ENCODE measurements at places on chromosomes 12 and 14.

- DNase-seq = no peak
Measured at GRCh38 chr12:5914387-5915149, 30.5 kb downstream of the ANO2 start.

DNA sequence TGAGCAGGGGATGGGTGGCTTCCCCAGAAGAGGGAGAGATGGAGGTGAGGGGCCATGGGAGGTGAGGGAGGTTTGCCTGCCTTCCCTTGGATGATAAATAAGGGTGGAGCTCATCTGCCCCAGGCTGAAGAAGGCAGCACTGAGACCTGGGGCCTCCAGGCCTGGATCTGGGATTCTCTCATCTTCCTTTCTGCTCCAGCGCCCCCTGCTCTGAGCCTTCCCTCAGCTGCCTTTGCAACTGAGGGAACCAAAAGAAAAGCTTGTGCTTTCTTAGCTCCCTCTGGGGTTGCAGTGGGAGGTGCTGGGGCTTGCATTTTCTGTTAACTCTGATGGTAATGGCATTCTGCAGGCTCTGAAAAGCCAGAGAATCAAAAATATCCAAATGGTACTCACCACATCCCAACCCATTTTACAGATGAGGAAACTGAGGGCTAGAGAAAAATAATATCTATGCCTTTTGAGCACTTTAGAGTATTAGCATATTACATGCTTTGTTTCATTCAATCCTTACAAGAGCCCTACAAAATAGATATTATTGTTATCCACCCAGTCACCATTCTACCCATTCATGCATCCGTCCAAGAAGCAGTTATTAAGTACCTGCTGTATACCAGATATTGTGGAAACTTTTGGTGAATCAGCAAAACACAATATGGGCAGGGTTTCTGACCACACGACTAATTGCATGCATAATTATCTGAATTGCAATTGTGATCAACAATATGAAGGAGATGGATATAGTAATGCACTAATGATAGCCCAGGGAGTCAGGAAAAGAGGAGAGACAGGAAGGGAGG lies 102.2 kb downstream of the WSCD2 start:
- DNase-seq = no peak

- no peak for DNase-seq
Measured at GRCh38 chr14:34662561-34663088, 32.7 kb upstream of the SNX6 start.

DNA sequence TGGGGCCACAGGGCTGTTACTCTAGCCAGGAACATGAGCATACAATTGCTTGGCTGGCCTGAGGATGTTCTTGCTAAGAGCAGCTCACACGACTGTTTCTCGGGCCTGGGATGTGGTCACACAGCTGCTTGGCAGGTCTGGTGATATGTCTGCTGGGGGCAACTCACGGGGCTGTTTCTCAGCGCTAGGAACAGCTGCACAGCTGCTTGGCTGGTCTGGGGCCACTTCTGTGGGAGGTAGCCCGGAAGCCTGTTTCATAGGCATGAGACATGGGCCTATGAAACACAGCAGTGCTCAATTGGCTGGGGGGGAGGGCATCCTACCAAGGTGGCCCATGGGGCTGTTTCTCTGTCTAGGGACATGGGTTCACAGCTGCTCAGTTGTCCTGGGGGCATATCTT lies 73.4 kb upstream of the DDHD1 start:
- peak; percentile 65 for DNase-seq

DNA sequence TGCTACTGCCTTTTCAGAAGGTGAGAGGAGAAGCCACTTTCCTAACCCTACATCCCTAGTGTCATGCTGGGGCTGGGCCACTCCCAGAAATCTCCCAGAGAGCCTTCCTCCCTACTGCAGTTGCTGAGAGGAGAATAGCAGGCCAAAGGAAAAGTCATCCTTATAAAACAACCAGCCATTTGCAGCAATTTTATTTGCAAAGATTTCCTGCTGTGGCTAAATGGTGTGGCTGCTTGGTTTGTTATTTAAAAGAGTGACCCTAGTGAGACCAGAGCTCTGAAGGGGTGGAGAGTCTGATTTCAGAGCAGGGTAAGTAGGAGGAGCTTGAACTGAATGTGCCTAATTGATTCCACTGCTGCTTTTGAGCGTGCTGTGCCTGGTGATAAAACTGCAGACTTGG lies 232.0 kb downstream of the GRIN2B start:
- DNase-seq = no peak

DNA sequence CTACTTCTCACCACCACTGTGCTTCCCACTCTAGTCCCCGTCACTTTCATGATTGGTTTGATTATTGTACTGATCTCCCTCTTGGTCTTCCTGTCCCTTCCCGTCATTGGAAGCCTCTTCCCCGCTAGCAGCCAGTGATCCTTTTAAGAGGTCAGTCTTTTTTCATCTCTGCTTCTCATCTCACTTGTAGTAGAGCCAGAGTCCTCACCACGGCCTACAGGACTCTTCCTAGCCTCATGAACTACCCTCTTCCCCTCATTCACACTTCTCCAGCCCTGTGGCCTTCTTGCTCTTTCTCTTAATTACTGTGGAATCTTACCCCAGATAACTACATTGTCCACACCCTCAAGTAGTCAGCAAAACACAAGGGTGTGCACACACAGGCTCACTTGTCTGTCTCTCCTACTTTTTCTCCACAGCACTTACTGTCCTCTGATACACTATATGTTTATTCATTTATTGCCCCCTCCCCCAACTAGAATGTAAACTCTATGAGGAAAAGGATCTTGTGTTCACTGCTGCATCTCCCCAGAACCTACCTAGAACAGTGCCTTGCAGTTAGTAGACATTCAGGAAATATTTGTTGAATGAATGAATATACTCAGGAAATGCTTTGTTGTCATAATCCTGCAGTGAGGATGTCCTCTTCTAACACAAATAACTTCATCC lies 66.3 kb downstream of the CKB start:
- no peak for DNase-seq

- no peak for DNase-seq
Measured at GRCh38 chr12:21483531-21483930, 17.9 kb downstream of the RECQL start.

DNA sequence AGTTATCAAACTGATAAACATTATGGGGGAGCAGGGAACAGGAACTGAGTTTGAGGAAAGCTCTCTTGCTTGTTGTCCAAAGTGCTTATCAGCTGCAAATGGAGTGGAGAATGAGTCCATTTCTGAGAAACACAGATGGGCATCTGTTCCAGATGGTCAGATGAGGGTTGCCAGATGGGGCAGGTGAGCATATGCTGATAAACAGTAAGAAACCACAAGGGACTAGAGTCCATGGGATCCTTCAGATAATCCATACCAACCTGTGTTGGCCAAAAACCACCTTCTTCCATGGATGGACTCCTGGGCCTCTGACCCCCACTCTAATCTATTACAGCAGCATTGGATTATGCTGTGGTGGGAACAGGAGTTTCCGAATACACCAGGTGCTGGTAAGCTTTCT lies 38.3 kb downstream of the GNS start:
- no peak for DNase-seq

DNA sequence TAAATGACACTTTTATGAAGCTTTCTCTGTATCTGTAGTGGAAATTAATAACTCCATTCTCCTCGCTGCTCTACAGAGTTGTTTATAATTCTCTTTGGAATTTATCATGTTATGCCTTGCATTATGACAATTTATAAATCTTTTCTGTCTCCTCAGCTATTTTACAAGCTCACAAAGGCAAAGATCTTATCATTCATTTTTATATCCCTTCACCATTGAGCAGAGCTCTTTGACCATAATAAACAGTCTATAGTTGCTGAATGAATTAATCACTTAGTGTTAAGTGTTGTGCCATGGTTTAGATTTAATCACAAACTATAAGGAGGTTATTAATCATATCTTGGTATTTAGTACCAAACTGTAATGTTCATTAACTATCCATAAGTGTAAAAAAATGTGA lies 126.4 kb downstream of the NAV3 start:
- no peak for DNase-seq

DNA sequence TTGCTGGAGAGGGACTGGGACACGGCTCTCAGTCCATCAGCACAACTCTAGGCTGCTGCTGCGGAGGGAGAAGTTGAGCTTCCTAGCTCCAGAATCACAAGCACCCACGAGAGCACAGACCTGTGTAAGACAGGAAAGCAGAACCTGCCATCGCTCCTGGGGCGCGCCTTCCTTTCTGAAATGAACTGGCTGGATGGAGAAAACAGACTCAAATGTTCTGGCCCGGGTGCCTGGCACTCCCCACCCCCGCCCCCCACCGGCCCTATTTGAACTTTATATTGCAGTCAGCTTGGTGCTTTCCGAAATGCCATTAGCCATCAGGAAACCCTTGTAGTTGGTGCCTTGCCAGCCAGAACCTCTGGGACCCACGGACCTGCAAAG lies 23.8 kb downstream of the MVK start:
- DNase-seq = no peak

DNA sequence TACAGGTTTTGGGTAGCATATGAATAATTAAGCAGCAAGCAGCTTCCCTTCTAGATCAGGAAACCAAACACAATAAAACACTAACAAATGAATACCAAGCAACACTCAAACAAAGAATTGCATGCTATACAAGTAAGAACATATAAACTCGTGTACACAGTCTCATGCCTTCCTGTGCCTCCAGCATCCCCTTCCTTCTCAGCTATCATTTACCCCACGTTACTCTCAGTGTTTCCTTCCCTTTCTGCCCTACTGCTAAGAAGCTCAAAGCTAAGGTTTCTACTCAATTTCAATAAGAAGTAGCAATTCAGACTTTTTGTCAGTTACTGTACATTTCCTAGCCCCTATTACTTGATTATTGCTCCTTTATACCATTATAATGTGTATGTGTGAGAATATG lies 81.0 kb downstream of the DUSP16 start:
- DNase-seq = no peak

DNA sequence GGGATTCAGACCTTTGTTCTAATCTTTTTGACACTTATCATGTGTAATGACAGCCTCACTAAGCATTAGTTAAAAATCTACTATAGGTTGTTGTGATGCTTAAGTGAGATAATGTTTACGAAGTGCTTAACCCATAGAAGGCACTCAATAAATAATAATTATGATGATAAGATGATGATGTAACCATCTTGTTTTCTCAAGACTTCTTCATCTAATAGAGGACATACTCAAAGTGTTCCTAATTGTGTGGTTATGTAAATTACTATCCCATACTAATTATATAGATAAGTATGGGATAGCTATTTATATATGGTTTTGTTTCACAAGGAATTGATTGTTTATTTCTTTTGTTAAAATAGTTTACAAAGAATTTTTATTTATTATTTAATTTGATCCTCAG lies 76.9 kb downstream of the MIPOL1 start:
- no peak for DNase-seq

GRCh38 chr12:80708975-80709328 lies 1.5 kb downstream of the MYF6 start:
- no peak for DNase-seq

- DNase-seq = no peak
Measured at GRCh38 chr14:89409961-89410360, 7.1 kb downstream of the FOXN3 start.

DNA sequence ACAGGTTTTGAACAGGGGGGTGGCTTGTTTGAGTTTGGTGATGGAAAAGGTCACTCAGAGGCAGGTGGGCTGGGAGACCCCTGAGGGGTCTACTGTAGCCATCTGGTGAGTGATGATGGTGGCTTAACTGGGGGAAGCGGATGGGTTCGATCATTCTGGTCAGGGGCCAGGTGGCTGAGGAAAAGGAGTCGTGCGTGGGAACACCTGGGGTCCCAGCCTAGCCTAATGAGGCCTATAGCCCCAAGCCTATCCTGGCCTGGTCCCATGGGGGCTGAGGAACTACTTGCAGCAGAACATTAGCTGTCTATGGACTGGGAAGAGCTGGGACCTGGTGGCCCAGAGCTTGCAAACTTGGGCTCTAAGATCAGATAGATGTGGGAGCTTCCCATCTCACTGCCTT lies 158.4 kb upstream of the MYL2 start:
- no peak for DNase-seq

DNA sequence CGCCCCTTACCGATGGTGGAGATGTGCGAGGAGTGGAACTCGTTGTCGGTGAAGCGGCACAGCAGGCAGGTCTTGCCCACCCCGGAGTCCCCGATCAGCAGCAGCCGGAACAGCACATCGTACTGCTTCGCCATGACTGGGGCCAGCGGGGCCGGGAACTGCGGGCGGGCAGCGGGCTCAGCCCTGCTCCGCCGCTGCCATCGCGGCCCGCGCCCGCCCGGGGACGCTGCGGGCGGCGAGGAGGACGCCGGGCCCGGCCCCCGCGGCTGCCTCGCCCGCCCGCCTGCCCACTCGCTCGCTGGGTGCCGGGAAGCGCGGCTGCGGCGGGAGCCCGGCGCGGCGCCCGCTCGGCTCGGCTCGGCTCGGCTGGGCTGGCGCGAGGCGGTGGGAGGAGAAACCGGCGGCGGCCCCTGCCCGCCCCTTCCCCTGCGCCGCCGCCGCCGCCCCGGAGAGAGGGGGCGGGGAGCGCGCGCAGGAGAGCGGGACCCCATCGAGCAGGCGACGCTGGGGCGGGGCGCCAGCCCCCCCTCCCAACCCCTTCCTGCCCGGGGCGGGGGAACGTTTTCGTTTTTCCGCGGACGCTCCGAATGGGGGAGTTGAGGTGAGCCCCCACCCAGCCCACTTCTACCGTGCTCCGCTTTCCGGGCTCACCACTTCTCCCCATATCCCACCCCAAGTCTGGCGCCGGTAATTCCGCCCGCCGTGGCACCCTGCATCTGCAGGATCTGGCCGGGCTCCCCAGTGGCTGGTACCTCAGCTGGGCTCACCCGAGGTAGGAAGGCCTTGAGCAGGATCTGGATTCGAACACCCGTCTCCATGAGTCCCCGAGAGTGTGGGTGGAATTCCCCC lies at the start of gene RAB15:
RAB15 (minus strand) TSS at position 394 of the 849 bp plus-strand sequence; CDS start at position 134, 260 bp downstream.
- DNase-seq = peak; percentile 14

- no peak for DNase-seq
Measured at GRCh38 chr14:55849833-55850232, 268.4 kb upstream of the PELI2 start.

- no peak for DNase-seq
Measured at GRCh38 chr14:61564618-61565091, 130.7 kb upstream of the HIF1A start.

DNA sequence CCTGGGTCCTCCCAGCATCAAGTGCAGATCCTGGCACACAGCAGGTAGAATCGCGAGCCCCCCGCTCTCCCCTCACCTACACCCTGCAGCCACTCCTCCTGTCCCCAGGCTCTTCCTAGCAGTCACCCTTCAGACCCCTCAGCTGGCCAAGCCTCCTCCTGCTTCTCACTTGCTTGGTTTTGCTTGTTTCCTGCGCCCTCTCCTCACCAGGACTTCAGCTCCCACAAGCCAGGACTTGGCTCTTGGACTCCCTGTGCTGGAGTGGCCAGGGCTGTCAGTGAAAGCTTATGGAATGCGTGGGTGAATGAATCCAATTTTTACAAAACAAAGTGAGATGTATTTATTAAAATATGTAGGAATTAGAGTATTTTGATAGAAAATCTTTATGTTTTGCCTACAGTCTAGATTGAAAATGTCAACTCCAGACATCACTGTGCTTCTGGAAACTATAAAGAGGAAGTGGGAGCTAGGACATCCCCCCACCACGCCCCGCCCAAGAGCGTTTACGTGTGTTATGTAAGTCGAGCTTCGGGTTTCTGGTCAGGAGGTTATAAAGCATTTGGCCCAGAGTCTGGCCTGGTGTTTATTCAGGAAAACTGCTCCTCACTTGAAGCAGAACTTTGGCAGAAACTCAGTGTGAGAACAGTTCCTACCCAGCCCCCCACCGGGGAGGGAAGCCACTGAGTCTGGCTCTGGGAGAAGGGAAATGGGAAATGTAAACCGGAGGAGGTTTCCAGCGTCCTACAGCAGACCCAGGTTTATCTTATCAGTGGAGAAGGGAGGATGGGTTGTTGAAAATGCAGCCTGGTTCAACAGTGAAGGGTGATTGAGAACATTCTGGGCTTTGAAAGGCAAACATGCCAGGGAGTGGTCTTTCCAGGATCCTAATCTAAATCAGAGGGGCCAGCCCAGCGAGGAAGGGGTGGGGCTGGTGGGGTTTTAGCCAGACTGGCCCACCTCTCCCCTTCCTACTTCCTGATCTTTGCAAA lies 8.8 kb downstream of the ALDH2 start:
- peak; percentile 84 for DNase-seq

Data from RPMI8226 (cell line).